ENCODE measurements at places on chromosomes 6 and 20.

- peak; percentile 56 for DNase-seq
Observed at GRCh38 chr6:90413867-90414266, 117.2 kb upstream of the BACH2 start.

DNA sequence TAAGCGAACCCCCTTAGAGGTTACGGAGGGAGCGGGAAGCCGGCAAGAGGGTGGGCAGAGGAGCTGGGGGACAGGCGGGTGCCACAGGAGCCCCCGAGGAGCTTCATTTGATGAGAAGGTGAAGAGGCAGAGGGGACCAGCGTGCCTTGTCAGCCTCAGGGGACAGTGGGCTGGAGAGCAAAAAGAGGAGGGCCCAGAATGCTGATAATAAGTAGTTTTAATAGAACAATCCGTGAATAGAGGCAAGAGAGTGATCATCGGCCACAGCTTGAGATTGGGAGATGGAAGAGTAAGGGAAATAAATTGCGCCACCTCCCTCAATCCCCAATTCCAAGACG, 1.3 kb downstream of the COL19A1 start:
- DNase-seq: no peak

GRCh38 chr6:127811900-127812570, 88.8 kb downstream of the THEMIS start:
- no peak for DNase-seq

GRCh38 chr6:166435574-166435973, 52.8 kb upstream of the MPC1 start:
- no peak for DNase-seq

DNA sequence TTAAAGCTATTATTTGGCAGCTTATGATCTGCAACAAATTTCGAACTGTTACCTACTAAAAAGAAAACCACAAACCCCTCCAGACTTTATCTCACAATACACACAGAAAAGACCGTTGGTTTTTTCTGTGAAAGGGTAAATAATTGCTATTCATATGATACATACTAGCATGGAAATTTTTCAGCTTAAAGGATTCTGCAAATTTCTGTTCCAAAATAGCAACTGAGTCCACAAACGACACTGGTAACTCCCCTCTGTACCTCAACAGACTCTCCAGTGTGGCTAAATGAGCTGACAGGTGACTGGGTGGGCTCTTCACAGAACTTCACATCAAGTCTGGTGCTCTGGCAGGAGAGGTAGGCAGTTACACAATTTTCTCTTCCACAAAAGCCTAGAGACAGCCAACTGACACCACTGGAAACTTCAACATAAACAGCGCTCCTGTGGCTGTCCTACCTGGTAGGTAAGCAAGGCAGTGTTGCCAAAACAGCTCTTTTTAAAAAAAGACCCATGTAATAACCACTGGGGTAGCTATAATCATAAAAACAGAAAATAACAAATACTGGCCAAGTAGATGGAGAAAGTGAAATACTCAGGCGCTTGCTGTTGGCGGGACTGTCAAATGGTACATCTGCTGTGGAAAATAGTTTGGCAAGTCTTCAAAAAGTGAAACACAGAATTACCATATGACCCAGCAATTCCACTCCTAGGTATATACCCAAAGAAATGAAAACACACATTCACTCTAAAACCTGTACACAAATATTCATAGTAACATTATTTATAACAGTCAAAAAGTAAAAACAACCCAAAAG, 37.8 kb downstream of the ELOVL5 start:
- no peak for DNase-seq

DNA sequence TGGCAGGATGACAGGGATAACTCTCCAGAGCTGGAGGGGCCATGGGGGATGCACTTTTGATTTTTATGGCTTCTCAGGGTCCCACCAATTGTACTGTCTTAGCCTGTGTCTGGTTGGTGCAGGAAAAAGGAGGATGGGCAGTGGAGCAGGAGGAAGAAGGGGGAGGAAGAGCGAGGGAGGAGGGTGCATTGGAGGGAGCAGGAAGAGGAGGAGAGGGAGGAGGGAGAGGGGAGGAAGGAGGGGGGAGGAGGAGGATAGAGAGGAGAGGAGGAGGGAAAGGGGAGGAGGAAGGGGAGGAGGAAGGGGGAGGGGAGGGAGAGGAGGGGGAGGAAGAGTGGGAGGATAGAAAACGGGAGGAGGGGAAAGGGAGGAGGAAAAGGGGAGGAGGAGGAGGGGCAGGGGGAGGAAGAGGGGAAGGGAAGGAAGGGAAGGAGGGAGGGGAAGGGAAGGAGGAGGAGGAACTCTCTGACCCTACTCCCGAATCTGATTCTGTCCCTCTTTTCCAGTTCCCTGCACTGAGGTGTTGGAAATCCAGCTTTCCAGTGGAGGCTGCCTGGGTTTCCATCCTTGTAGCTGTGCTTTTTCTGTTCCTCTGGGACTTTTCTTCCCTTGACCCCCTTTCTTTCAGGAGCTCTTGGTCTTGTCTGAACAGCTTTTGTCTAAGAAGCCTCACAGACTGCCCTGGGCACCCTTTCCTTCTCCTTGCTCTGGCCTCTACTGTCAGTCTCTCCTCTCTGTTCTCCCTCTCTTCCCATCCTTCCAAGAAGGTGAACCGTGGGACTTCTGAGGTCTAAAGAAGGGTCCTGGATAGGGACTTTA, 149.4 kb downstream of the DHX35 start:
- DNase-seq: no peak

DNA sequence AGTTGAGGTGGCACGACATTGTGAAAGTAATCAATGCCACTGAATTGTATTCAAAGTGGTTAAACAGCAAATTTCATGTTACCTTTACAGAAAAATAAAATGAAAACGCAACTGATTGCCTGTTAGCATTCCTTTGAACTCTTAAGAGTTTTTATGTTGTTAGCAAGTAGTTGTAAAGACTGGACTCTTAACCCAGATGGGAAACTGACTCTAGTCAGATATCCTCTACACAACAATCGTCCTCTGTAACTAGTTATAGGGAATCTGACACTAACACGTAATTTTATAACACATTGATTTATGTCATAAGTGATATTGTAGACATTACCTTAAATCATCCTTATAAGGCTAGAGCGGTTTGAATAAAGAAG, 3.0 kb upstream of the FBXO9 start:
- no peak for DNase-seq

- DNase-seq: no peak
Observed at GRCh38 chr6:156904176-156904967, 127.2 kb downstream of the ARID1B start.

GRCh38 chr20:11182720-11183119, 508.9 kb upstream of the JAG1 start:
- no peak for DNase-seq

DNA sequence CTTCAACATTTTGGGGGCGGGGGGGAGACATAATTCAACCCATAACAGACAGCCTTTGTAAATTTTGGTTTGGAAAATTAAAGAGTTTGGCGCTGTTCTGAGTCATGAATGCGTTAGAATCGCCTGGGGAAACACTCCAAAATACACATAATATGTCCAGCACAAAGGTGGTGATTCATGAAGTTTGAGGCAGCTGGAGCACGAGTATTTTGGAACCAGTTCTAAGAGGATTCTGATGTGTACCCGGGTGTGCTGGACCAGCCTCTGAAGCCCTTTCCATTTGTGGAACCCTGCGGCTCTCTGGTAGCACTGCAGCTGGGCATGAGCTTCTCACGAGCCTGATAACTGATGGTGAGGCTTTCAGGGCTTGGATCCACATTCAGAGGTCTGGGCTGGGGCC, 4.7 kb downstream of the GMPR start:
- no peak for DNase-seq

GRCh38 chr6:163309491-163310026, 105.0 kb upstream of the QKI start:
- DNase-seq: no peak

DNA sequence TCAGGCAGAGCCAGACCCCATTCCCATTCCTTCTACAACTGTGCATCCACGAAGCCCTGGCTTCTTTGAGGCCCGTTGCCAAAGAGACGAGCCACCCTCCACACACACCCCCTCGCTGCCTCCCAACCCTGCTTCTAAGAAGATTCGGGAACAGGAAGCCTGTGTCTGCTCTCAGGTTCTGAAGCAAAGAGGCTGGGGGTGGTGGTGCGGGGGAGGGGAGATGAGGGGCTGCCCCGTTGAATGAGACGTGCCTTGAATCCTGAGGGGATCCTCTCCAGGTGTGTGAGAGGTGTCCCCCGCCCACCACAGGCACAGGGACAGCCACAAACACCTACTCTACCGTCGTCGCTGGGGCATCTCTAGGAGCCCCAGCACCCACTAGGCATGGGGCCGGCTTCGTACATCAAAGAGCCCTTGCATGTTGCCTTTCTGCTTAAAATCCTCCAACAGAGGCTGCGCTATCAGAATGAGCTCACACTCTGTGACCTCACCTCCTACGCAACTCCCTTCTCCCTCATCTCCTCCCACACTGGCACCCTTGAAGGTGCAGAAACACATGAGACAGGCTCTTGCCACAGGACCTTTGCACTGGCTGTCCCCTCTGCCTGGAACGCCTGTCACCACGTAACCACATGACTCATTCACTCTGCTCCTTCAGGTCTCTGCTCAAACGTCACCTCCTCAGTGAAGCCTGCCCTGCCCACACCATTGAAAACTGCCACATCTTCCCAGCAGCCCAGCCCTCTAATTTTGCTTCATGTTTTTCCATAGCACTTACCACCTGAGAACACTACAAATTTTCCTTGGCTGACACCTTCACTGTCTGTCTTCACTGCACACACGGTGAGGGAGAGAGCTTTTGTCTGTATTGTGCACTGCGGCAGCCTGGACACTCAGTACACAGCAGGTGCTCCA, 58.5 kb downstream of the PREX1 start:
- peak; percentile 58 for DNase-seq

DNA sequence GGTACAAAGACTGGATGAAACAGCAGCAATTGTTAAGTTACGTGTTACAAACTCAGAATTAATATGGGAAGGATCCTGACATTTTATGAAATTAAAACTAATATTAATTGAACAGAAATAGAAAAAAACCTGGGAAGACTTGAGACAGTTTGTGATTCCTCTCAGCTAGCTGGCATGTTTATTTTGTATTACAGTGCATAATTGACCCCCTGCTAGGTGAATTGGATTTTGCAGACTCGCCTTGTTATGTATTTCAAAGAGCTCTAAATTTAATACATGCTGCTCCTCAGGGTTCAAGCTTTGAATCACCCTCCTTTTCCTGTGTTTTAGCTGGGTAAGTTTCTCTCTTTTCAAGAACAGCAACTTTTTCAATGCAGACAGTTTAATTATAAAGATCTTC, 339.4 kb downstream of the PLCB1 start:
- DNase-seq: no peak

- DNase-seq: peak; percentile 23
Observed at GRCh38 chr6:134882426-134883038, 67.4 kb downstream of the ALDH8A1 start.

DNA sequence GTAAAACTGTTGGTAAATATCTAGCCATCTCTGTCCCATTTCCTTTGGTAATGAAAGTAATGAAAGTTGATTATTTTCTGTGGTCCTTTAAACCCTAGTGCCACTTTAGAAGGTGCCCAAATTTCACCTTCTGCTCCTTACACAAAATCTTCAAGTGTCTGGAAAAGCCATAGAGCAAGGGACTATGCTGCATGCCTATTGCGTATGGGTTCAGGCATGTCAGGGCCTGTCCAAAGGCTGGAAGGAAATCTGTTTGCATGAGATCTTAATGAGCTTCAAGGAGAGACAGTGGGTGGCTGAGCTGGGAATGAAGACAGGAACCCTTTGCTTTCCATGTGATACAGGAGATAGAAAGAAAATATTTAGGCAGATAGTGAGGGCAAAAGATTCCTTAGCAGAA, 66.6 kb upstream of the CCN6 start:
- no peak for DNase-seq

DNA sequence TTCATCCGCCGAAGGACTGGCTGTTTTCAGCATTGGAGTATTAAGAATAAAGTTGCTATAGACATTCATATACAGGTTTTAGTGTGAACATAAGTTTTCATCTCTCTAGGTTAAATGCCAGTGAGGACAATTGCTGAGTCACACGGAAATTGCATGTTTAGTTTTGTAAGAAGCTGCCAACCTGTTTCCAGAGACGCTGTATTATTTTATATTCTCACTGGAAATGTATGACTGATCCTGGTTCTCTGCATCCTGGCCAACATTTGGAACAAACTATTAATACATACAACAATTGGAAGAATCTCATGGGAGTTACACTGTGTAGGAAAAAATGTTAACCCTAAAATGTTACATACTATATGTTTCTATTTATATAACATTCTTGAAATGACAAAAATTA, 16.7 kb upstream of the TGM6 start:
- no peak for DNase-seq
